Upper lobe of left lung (tissue), 6 donors: ENCODE measurements at places on chromosomes 11 and 22.

GRCh38 chr11:23023319-23023718 is 163.0 kb upstream of the CCDC179 start:
- DNase-seq, result no peak

- no peak for DNase-seq
These were observed 115.5 kb upstream of the ISX start for GRCh38 chr22:34950489-34950888.

DNA sequence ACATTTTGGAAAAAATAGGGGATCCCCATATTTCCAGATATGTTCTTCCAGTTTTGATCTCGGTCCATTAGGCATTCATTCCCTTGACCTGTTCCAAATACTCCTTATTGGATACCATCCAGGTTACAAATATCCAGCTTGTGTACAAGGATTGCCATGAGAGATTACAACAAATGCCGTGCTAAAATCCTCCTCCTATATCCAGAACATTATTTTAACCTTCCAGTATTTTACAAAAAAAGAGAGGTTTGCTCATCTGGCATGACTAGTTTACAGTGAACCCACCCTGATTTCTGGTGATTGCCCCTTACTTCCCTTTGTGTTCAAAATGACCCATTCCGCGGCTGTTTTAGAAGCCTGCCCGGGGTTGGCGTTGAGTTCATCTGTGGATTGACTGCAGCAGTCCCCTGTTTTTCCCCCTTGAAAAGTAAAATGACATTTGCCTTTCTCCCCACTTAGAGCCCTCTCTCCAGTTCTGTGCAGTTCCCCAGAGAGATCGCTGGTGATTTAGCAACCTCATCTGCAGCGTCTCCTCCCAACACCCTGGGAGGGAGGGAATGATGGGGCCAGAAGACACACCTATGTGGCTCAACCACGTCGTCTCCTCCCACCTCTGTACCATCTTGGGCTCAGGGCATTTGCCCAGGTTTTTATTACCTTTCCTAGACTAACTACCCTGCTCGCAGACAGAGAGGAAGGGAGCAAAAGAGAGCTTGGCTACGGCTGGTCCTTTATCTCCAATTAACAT is 73.6 kb downstream of the DSCAML1 start:
- no peak for DNase-seq

DNA sequence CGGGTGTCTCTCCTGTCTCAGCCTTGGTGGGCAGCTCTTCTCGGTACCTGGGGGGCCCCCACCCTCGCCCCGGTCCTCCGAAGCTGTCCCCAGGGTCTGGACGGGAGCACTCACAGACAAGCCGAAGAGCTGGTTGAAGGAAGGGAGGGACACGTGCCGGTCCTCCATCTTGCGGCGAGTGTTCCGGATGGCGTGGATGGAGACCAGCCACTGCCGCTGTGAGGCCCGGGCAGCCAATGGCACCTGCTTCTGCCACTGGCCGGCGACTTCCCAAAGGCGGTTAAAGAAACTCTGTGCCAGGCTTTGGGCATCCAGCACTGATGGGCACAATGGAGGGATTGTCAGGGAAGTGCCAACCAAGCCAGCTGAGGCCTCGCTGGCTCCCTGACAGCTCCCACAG is 18.7 kb downstream of the PPM1F start:
- no peak for DNase-seq

- DNase-seq, result no peak
These were observed 3.2 kb upstream of the STK33 start for GRCh38 chr11:8597182-8597581.

DNA sequence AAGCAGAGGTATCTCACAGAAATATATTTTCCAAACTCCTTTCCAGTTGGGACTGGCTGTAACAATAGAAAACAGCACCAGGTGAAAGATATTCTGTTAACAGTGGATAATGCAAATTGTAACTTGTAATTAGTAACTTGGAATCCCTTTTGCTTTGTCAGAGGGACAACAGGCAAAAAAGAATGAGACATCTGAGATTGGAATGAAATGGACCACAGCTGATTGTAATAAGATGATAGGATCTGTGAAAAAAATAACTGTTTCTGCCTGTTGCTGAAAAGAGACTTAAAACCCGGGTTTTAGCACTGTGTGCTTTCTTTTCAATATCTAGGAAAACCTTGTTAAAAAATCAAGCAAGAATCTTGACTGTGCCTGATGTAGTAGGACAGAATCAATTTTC is 655.7 kb downstream of the METTL15 start:
- no peak for DNase-seq

GRCh38 chr22:39117585-39118191 is 20.6 kb downstream of the APOBEC3H start:
- no peak for DNase-seq

GRCh38 chr11:31761636-31762035 is 49.5 kb downstream of the PAX6 start:
- no peak for DNase-seq

- DNase-seq, result no peak
These were observed 66.6 kb downstream of the CACNG2 start for GRCh38 chr22:36636916-36637315.

DNA sequence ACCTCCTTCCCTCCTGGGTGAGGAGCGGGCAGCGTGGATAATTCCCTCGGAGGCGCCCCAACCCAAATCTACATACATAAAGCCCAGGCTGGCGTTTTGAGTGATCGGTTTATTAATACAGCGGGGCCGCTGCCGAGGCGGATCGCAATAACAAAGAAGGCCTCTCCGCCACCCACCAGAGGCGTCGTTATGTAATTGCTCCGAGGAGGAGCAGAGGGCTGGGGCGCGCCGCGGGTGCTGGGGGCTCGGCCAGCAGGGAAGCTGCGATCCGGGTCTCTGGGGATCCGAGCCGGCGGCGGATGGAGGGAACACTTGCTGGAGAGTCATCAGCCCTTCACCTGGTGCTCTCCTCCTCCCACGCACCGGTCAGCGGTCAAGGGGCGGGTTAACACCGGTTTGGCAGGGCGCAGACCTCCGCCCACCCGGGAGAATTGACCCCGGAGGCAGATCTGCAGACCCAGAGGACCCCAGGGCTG is 6.4 kb upstream of the TP53I11 start:
- no peak for DNase-seq

- DNase-seq, result no peak
These were observed 6.0 kb downstream of the TUBA8 start for GRCh38 chr22:18116634-18117033.

DNA sequence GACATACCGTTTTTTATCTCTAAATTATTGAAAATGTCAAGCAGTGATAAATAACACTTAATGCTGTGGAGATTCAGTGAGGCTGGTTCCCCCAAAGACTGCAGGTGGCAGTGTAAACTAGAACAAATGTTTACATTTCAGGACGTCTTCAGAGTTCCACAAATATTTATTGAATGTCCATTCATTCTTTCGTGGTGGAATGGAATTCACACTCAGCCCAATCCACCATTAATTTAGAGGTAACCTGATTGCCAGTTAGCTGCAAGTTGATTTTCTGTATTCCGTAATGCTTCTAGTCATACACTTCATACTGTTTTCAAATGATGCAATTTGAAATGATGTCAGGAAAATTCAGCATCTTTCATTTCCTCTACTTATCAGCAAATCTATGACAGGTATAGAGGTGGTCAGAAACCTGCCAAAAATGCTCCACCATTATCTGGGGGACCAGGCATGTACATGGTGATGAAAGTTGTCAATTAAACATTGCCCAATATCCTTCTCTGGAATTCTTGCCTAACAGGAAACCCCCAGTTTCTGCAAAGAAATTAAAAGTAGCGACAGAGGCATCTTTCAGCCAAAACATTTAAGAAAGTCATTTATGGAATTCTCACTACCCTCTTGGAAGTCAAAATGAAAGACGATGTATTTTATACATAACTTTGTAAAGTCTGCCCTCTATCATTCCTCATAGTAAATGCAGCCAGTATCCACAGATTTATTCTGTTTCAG is 94.3 kb upstream of the BMAL1 start:
- DNase-seq, result no peak

DNA sequence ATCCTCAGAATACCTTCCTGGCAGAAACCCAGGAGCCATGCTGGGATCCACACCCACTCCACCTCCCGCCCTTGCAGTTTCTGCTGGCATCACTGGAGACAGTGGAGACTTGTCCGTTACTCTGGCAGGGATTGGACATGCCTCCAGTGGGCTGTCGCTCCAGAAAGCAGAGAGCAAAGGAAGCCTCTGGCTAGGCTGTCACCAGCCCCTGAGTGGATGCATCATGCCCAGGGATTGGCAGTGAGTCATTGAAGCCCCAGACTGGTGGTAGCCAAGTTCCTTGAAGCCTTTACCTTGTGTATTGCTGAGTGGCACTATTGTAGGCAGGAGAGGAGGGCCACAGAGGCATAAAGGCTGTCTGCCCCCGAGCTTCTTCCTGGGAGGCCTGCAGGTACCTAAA is 34.8 kb upstream of the E2F8 start:
- no peak for DNase-seq

- DNase-seq, result no peak
These were observed 255.5 kb downstream of the DYNC2H1 start for GRCh38 chr11:103364687-103365086.

DNA sequence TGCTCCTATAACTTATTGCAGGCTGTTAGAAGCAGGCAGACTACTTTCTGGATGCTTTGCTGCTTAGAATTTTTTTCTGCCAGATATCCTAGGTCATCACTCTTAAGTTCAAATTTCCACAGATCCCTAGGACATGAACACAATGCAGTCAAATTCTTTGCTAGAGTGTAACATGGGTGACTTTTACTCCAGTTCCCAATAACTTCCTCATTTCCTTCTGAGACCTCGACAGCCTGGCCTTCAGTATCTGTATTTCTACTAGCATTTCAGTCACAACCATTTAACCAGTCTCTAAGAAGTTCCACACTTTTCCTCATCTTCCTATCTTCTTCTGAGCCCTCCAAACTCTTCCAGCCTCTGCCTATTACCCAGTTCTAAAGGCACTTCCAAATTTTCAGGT is 60.4 kb upstream of the ZBED5 start:
- no peak for DNase-seq

DNA sequence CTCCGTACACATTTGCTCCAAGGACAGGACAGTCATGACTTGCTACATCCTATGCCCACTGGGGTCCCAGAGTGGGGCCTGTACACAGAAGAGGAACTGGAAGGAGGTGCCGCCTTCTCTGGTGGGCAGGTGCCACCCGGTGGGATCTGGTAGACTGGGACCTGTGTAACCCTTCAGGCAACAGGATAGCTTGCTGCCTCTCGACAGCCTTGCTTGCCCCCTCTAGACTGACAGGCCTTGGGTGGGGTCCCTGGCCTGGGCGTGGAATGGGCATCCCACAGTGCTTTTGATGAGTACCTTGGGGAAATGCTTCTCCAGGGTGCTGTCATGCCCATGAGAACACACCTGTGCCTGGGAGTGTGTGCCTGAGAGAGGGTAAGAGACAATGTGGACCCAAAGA is 15.8 kb downstream of the SHANK3 start:
- no peak for DNase-seq

DNA sequence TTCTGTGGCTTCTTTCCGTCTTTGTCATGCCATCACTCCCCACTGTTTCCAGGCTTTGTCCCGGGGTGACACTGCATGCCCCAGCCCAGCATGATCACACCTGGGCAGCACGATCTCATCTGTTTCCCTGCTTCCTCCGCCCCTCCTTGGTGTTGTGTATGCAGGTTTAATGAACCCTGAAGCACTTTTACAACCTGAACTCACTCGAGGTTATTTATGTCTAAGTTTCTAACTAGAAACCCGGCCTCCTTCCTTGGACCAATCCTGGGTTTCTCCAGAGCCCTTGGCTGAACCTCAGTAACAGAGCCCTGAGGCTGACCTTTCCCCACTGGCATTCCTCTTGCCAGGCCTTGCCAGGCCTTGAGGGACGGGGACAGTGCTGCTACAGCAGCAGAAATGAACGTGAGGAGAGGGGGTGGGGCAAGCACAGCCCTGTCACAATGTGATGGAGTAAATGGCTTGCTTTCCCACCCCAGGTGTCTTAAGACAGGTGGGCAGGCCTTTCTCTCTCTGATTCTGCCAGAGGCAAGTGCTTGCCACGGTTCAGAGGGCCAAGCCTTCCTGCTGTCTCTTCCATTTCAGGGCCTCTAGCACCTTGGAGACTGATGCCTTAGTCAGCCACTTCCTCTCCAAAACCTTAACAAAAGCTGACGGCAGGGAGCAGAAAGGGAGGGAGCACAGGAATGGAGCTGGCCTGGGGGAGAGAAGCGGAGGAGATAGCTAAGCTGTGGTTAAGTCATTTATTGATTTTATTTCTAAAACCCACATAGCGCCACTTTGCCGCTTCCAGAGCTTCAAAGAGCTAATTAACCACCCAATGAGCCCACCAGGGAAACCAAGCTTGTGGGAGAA is 3.1 kb upstream of the PYGM start:
- DNase-seq, result no peak

- DNase-seq, result no peak
These were observed 26.5 kb upstream of the TMA7B start for GRCh38 chr22:39933741-39934140.

GRCh38 chr11:16612566-16613261 is 125.7 kb upstream of the C11orf58 start:
- no peak for DNase-seq

DNA sequence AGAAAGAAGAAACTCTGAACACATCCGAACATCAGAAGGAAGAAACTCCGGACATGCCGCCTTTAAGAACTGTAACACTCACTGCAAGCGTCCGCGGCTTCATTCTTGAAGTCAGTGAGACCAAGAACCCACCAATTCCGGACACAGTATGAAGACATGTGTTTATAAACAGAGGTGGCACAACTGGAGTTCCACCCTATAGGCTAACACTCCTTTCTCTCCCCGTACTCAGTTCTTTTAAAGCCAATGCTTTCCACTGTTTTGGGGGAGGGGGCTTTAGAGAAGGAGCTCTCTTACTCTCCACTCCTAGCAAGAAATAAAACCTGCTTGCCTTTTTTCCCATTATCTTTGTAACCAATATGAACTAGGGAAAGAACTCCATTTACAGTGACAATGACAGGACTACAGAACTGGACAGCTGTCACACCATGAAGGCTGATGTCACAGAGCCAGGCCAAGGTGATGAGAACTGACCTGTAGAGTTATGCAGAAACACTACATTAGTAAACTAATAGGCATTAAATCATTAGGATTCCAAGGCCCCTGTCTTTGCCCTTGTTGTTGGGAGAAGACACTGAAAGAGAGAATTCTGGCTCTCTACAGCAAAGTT is 733 bp downstream of the TRIM5 start:
- DNase-seq, result no peak

GRCh38 chr11:70399681-70400112 is 1.4 kb downstream of the CTTN start:
- peak; percentile 92 for DNase-seq

- DNase-seq, result peak; percentile 43
These were observed 545 bp upstream of the TIRAP start for GRCh38 chr11:126282361-126282735.
